Bronchus fibroblast of lung (primary cell): ENCODE measurements at places on chromosomes 3 and 15. TPM values are rescaled to one million over a fixed set of nuclear protein-coding genes. Genes with fewer than 3 reads are reported as not detected.

MEX3B gene
- 7.9 and 9.1 TPM in 2 replicates for total RNA-seq

FGD5 gene
- under 0.01 and 0.30 TPM in 2 replicates for total RNA-seq

CAMK2N2 gene
- not detected in 2 replicates for total RNA-seq

HESX1 gene
- total RNA-seq, result 0.30 and 1.0 TPM in 2 replicates

SKOR1 gene
- total RNA-seq, result 0.17 TPM in 1 of 2 replicates, not detected in the other

ADAMTS7 gene
- 4.3 and 5.0 TPM in 2 replicates for total RNA-seq

CERS3 gene
- not detected in 2 replicates for total RNA-seq

CCDC66 gene
- total RNA-seq, result 3.4 and 5.9 TPM in 2 replicates

GOLGA8S gene
- total RNA-seq, result not detected in 2 replicates
